ENCODE measurements at places on chromosomes 5 and 9.

DNA sequence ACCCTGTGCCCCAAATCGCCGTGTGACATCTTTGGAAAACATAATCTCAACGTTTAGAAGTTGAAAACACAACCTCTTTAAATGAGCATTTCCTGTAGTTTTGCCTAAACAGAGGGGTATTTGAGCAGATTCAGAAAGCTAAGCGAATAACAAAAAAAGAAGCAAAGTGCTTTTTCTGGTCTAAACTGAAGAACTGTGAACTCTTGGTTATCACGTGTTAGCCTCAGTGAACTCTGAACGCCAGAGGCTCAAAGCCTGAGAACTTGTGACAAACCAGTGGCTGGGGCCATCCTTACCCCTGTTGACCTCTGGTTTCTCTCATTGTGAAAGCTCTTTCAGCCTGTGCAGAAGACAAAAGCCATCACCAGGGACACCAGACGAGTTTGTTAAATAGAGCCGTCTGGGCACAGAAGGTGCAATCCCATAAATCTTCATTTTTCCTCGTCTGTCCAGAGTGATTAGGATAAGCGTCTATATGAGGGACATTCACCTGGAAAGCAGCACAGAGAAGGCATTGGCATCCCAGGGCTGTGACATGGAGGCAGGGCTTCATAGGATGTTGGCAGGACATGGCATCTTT, 61.4 kb upstream of the ICE1 start:
- no peak for DNase-seq

DNA sequence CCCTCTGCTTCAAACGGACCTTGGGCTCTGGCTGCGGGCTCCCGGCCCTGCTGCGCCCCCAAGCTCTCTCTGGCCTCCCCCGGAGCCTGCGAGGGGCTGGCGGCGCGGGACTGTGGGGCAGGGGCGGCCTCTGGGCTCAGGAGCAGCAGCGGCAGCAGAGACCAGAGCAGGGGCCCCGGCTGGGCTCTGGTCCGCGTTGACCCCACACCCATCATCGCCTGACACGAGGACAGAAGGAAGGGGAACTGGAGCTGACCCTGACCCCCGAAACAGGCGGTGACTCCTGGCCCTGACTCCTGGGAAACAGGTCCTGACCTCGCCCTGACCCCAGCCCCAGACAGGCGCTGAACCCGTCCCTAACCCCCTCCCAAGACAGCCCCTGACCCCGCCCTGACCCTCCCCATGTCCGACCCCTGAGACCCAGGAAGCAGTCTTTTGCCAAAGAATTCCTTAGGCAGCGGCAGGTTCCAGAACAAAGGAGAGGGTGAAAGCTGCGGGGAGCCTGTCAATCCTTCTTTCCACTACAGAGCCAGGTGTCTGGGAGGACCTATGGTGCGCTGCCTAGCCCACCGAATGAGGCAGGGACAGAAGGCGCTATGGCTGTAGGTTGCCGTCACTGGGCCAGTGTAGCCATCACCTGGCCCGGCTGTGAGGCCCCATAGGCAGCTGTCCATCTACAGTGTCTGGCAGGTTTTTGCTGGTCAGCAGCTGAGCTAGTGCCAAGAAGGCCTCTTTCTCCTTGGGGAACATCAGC, 74.7 kb upstream of the SPTLC1 start:
- DNase-seq, result no peak

- DNase-seq, result no peak
Measured at GRCh38 chr5:151040211-151040747, 19.9 kb downstream of the GPX3 start.

GRCh38 chr9:135065804-135066203, 21.7 kb upstream of the OLFM1 start:
- DNase-seq, result no peak

GRCh38 chr5:32277798-32278197, 34.9 kb downstream of the MTMR12 start:
- DNase-seq, result no peak

DNA sequence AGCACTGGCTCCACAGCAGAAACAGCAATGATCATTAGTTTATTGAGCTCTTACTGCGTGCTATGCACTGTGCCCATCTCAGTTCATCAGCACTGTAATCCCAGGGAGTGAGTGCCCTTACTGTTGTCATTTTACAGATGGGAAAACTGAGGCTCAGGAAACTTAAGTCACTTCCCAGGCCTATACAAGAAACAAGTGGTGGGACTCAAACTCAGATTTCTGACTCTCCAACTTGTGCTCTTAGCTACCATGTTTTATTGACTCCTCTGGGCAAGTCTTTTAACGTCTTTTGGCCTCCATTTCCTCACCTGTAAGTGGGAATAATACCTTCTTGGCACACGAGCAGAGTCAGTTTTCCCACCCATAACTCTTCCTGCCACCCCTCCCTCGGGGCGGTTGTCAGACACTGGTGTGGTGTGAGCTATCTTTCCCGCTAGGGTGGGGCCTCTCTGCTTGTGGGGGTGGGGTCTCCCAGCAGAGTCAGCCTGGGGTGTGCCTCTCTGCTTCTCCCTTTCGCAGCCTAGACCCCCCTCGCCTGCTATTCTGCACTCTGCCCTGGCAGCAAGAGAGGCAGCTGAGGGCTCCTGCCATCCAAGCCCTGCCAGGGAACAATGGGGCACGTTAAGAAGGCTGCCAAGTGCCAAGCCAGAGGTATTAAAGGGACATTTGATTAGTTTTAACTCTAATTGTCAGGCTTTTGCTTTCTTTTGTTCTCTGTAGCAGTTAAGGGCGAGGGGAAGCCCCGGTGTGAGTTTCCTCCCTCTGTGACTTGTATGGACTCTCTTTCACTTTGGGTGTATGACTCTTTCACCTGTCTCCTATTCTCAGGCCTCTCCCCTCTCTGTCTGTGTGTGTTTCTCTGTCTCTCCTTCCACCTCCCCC, 12.1 kb downstream of the GALNT10 start:
- no peak for DNase-seq

DNA sequence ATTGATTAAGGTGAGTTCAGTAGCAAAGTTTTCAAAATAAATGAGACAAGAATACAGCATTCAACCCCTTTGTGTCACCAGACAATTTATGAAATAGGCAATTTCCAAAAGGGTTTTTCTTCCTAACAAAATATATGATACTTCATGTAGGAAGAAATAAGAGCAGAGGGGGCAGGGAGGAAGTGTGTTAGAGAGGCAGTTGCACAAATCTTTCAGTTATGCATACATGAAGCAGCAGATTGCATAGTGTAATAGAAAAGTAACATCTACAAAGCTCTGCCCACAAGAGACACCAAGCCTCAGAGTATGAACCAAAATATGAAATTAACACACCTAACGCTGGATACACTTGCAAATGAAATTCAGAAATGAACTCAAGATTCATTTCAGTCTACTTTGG, 157.0 kb downstream of the DENND1A start:
- no peak for DNase-seq

GRCh38 chr9:71670121-71670520, 98.2 kb downstream of the CEMIP2 start:
- no peak for DNase-seq

DNA sequence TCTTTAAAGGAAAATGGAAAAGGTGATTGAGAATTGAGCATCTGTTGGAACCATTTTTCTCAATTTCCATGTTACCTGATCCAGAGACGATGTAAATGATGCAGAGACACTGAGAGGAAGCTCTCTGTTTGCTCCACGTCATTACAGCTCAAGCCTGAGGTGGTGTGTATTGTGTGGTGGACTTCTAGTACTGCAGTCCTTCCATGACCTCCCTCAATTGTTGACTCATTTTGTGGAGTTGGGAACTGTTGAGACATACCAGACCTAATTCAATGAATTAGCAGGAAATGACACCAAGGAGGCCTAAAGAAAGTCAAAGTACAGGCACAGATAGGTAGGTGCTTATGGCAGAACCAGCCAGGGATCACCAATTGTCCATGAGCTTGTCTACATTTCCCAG, 15.6 kb upstream of the LVRN start:
- DNase-seq, result no peak

DNA sequence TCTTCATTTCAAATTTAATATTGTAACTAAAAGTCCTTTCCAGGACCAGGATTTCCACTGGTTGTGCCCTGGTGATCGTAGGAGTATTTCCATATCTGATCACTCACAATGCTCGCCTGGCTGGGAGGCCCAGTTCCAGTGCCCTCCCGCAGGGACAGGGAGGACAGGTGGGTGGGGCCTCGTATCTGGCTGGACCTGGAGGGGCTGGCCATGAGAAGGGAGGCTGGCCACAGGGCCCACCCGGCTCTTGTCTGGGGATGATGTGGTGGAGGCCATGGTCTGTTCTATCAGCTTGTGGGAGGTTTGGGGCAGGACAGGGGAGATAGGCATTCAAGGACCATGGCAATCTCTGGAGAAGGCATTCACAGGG, 286.4 kb downstream of the GADD45G start:
- no peak for DNase-seq

GRCh38 chr9:108549184-108549583, 306.6 kb downstream of the ACTL7B start:
- DNase-seq, result no peak

DNA sequence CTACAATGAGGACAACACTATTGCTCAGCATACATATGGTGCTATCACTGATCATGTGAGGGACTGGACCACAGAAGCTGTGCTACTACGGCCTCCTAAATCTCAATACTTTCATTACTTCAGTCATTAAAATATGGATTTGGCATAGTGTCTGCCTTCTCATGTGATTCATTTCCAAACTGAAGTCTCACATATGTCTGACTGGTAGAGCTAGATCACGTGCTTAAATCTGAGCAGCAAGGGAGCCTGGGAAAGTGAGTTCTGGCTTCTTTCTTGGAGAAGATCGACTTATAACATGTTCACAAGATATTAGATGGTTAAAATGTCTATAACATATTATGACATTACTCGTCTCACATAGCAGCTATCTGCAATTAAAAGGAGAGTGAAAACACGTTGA, 8.3 kb downstream of the KIF4B start:
- no peak for DNase-seq

GRCh38 chr5:157446412-157446935, 13.5 kb upstream of the NIPAL4 start:
- DNase-seq, result no peak

- DNase-seq, result no peak
Measured at GRCh38 chr5:14247054-14247386, 103.9 kb downstream of the TRIO start.

DNA sequence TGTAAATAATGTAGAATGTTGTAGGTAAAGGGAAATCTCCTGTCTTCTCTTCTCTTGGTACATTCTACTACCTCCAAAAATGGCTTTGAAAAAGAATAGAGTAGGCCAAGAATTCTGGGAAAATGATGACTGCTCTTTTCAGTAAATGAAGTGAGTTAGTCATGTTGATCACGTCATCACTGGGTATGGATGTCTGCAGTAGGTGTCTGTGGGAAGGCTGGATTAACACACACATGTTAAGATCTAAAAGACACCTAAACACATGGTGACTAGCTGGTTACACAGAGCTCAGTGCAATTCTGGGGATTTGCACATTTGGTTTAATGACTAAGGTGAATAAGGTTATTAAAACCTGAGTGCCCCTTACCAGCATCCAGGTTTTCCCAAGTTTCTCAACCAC, 161.5 kb downstream of the CEP120 start:
- peak; percentile 8 for DNase-seq

GRCh38 chr9:127947841-127948710, 10.4 kb upstream of the DPM2 start:
- no peak for DNase-seq

GRCh38 chr5:130452744-130453143, 548.5 kb downstream of the CHSY3 start:
- DNase-seq, result no peak

DNA sequence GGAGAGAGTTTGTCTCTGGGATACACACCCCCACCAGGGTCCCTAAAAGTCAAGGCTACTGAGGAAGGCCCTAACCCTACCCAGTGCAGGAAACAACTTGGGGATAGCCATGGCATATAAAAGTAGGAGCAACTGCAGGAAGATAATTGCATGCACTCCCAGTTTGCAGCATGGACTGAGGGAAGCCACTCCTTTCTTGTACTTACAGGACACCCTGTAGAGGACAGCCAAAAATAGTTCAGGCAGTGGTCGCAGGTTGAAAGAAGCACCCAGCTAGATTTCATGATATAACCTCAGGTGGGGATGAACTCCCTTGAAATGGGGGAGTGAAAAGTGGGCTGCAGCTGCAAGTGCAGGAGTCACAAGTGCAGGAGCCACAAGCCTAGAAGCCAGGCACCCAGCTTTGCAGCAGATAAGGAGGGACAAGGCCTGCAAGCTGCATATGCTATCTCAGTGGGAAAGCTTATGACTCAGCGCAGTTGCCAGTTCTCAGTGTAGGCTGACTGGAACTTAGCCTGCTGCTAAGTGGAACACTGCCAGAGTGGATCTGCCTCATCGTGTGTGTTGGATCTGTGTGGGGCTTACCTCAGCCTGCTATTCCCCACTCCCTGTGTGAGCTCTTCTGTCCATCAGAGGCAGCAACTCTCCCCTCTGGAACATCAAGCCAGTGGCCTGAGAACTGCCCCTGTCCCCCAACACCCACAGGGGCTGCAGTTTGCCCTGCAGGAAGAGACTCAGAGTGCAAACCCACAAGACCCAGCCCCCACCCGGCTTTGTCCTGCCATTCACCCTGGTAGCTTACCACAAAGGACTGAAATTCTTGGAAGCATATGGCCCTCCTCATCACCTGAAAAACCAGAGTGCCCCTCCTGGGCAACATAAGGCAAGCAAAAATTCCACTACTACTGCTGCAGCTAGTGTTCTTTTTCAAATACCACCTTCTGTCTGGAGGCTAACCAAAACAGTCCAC, 42.7 kb downstream of the CYLC2 start:
- DNase-seq, result no peak

- DNase-seq, result no peak
Measured at GRCh38 chr9:124884376-124884775, 22.4 kb downstream of the ARPC5L start.

DNA sequence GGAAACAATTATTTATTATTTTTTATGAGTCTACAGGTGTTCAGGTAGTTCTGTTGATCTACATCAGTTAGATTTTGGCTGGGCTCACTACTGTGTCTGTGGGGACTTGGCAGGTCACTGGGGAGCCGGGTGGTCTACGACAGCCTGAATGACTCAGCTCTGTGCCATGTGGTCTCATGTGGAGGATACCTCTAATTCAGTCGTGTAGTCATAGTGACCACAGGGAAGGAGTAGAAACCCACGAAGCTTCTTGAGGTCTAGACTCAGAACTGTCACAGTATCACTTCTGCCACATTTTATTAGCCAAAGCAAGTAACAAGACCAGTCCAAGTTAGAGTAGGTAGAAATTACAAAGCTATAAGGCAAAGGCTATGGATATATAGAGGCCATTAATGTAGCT, 64.7 kb upstream of the GRAMD2B start:
- DNase-seq, result no peak

GRCh38 chr5:91797576-91797975, 414.5 kb upstream of the ARRDC3 start:
- no peak for DNase-seq

- no peak for DNase-seq
Measured at GRCh38 chr9:114496011-114496410, 9.3 kb downstream of the WHRN start.

GRCh38 chr9:134040781-134041648, 15.7 kb downstream of the BRD3OS start:
- no peak for DNase-seq

- DNase-seq, result no peak
Measured at GRCh38 chr5:139389701-139390638, at the start of gene MZB1. Gene MZB1 (minus strand): TSS chr5:139389913. CDS start chr5:139389856, 57 bp downstream.

- no peak for DNase-seq
Measured at GRCh38 chr5:158848634-158849033, 251.1 kb downstream of the EBF1 start.
